ENCODE measurements at places on chromosomes 3 and 15. TPM values are rescaled to one million over a fixed set of nuclear protein-coding genes. Genes with fewer than 3 reads are reported as not detected.

DNA sequence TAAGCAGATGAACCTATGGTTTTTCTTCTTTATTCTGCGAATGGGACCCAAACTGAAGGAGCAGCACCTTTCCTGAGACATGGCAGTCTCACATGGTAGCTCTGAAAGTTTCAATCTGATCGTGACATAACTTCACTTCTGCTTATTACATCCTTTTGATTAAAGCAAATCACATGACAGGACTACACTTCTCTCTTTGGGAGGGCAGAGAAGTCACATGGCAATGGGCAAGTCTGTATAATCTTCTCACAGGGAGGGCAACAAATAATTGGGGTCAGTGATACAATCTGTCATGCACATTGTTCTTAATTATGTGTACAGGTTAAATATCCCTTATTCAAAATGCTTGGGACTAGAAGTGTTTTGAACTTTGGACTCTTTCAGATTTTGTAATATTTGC, 21.6 kb downstream of the NCBP2 start:
- H3K4me1 ChIP-seq: no peaks in the 10 kb centered on the region
- no peak overlapping the region for H3K27ac ChIP-seq
- peaks cover 18% of the 10 kb centered on the region for H3K36me3 ChIP-seq

GRCh38 chr3:113055201-113055600, 64.4 kb downstream of the GTPBP8 start:
- H3K36me3 ChIP-seq: no peaks in the 10 kb centered on the region
- no peak overlapping the region for H3K4me3 ChIP-seq
- no peak for DNase-seq
- H3K27me3 ChIP-seq: no peaks in the 10 kb centered on the region
- peaks cover 4% of the 10 kb centered on the region for H3K4me1 ChIP-seq

DNA sequence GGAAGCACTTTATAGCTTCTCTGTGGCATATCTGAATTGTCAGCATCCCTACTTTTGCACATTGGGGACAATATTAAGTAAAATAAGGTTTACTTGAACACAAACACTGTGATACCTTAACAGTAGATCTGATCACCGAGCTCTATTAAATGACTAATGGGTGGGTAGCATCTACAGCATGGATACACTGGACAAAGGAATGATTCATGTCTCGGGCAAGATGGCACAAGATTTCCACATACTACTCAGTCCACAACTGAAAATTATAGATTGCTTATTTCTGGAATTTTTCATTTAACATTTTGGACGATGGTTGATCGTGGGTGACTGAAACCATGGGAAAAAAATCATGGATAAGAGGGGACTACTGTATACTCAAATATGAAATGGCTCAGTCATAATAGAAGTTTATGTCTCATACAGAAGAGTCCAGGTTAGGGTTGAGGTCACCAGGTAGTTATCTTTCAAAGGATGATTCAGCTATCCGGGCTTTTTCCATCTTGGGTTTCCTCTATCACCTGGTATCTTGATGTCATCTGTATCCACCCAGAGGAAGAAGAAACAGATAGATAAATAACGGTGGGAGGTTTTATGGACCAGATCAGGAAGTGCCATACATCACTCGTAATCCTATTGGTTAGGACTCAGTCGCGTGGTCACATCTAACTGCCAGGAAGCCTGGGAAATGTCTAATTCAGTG, 320.0 kb upstream of the RARB start:
- H3K27ac ChIP-seq: no peak overlapping the region
- no peaks in the 10 kb centered on the region for H3K4me1 ChIP-seq
- no peak overlapping the region for H3K4me3 ChIP-seq
- H3K36me3 ChIP-seq: no peaks in the 10 kb centered on the region
- DNase-seq: no peak

- no peak for DNase-seq
- no peak overlapping the region for H3K4me3 ChIP-seq
- H3K27me3 ChIP-seq: no peaks in the 10 kb centered on the region
- H3K4me1 ChIP-seq: peaks cover 10% of the 10 kb centered on the region
These were observed 3.0 kb upstream of the NECTIN3 start for GRCh38 chr3:111068574-111068973.

The ECE2 gene
- not detected for total RNA-seq

The ARID3B gene
- 19.0 TPM for total RNA-seq

GRCh38 chr15:64824929-64825430, 467 bp downstream of the PIF1 start:
- peaks cover 5% of the 10 kb centered on the region for H3K4me1 ChIP-seq
- H3K27ac ChIP-seq: no peak overlapping the region
- H3K4me3 ChIP-seq: peak overlapping the region; percentile 86

- H3K27ac ChIP-seq: no peak overlapping the region
- H3K36me3 ChIP-seq: no peaks in the 10 kb centered on the region
- no peak overlapping the region for H3K4me3 ChIP-seq
- no peak for DNase-seq
These were observed 32.9 kb downstream of the EPHB3 start for GRCh38 chr3:184594371-184595001.

The CCDC9B gene
- 56.1 TPM for total RNA-seq

DNA sequence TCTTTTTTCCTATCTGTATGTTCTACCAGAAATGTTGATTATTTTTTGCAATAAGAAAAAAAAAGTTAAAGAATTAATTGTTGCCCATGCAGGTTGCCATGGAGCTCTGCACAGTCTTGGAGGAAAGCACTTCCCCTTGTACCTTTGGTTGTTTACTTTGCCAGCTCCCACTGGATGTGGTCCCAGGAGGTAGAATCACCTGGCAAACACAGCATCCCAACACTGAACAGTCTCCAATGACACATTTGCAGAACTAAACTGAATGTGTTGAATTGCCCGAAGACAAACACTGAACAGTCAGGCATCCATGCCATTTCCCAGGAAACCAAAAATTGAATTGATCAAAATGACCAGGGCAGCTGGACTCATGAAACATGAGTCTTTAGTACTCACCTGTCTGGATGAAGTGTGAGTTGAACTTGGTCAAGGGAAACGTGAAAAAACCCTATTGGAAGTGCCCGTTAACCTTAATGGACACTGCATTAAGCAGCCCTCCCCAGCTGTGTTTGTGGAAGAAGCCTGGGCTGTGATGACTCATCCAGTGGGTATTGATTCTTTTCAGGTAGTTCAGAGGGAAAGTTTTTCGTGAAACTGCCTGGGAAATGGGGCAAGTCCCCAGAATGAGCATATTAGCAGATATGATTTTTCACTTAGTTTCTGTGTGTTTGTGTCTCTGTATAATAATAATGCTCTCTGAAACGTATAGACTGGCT, 284.7 kb upstream of the STT3B start:
- peak overlapping the region; percentile 51 for H3K27ac ChIP-seq
- no peaks in the 10 kb centered on the region for H3K36me3 ChIP-seq
- H3K4me3 ChIP-seq: no peak overlapping the region
- DNase-seq: peak; percentile 82
- no peaks in the 10 kb centered on the region for H3K27me3 ChIP-seq

The CLDN16 gene
- total RNA-seq: not detected

DNA sequence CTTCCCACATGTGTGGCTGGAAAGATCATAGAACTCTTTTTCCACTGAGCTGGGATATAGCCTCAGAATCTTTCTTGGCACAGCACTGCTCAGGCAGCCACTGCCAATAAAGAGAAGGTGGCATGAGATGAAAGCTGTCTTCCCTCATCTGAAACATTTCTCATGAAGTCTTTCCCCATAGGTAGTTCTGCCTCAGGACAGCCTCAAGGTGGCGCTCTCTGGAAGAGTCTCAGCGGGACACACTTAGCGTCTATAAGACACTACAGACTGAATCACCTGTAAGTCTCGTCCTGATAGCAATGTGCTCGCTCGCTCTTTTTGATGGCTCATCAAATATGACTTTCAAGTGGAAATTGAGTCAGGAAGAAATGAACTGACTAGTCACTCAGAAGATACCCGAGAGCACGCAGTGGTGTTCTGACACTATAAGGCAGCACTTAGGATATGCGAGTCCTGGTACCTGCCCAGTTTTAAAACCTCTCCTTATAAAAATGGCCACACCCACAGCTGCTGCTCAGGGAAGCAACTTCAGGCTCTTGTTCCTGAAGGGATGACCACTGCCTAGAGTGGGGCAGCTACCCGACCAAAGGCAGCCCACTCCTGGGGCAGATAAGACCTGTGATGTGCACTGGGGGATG, 269.5 kb downstream of the SUCLG2 start:
- H3K4me3 ChIP-seq: no peak overlapping the region
- no peaks in the 10 kb centered on the region for H3K4me1 ChIP-seq
- H3K27ac ChIP-seq: no peak overlapping the region

GRCh38 chr3:184982076-184982475, 170.1 kb downstream of the VPS8 start:
- no peaks in the 10 kb centered on the region for H3K4me1 ChIP-seq
- no peak overlapping the region for H3K4me3 ChIP-seq
- no peak overlapping the region for H3K27ac ChIP-seq
- no peaks in the 10 kb centered on the region for H3K27me3 ChIP-seq
- DNase-seq: no peak
- 0 out of 2 replicates have a peak, but pooled peaks cover 8% of the 10 kb centered on the region for H3K36me3 ChIP-seq

The STARD9 gene
- total RNA-seq: 4.9 TPM
